ENCODE measurements at places on chromosomes 7 and 10. TPM values are rescaled to one million over a fixed set of nuclear protein-coding genes. Genes with fewer than 3 reads are reported as not detected.

The UCMA gene
- not detected for total RNA-seq

The GRID2IP gene
- total RNA-seq = 0.12 TPM

The AHCYL2 gene
- 14.1 TPM for total RNA-seq

The IDI2 gene
- total RNA-seq = not detected

The TEX36 gene
- total RNA-seq = not detected

The DGKI gene
- 30.2 TPM for total RNA-seq

The PAPOLB gene
- total RNA-seq = not detected

The SPDYE6 gene
- total RNA-seq = not detected

The NPY4R gene
- not detected for total RNA-seq

The CYP2C9 gene
- total RNA-seq = not detected

The INMT gene
- total RNA-seq = not detected

The GCK gene
- total RNA-seq = 2.4 TPM

The CD36 gene
- not detected for total RNA-seq

All from activated T-helper 1 cell treated with anti-CD3 and anti-CD28 coated beads, Interleukin-12 subunit alpha, Interleukin-12 subunit beta, Interleukin-2, Interleukin-4 antibody, amounts not matched to agents 30 ng/mL and 10 ng/mL and 1 ng/mL, durations not matched to agents 14 hours and 24 hours and 36 hours (primary cell).